ENCODE measurements at places on chromosomes 12 and 14.

- no peak for DNase-seq
Observed at GRCh38 chr12:126493366-126494108, 1428.3 kb downstream of the AACS start.

- DNase-seq, result no peak
Observed at GRCh38 chr12:3339221-3339620, 151.8 kb upstream of the PRMT8 start.

DNA sequence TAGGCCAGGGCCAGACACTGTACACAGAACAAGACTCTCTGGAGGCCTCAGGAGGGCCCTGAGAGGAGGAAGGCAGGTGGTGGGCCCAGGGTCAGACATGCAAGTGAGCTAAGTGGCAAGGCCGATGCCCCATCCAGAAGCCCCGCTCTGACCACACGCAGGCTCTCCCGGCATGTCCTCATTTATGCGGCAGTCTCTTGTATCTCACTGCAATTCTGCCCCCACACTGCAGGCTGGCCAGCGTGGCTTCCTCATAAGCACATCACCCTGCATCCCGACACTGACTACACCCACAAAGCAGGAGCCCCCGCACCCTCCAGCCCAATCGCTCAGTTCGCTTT lies 17.5 kb downstream of the SSH1 start:
- DNase-seq, result no peak

DNA sequence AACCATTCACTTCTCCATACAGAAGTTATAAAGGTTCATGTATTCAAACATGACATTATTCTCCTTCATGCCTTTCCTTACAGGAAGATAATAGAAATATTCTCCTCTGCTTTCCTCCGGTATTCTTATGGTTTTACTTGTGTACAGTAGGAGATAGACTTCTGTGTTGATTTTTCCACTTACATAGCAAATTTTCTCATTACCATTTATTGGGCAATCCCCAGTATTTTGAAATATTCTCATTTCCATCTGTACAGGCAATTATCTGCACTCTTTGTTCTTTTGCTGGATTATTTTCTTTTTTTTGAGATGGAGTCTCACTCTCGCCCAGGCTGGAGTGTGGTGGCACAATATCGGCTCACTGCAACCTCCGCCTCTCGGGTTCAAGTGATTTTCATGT lies 11.0 kb downstream of the PXMP2 start:
- no peak for DNase-seq

DNA sequence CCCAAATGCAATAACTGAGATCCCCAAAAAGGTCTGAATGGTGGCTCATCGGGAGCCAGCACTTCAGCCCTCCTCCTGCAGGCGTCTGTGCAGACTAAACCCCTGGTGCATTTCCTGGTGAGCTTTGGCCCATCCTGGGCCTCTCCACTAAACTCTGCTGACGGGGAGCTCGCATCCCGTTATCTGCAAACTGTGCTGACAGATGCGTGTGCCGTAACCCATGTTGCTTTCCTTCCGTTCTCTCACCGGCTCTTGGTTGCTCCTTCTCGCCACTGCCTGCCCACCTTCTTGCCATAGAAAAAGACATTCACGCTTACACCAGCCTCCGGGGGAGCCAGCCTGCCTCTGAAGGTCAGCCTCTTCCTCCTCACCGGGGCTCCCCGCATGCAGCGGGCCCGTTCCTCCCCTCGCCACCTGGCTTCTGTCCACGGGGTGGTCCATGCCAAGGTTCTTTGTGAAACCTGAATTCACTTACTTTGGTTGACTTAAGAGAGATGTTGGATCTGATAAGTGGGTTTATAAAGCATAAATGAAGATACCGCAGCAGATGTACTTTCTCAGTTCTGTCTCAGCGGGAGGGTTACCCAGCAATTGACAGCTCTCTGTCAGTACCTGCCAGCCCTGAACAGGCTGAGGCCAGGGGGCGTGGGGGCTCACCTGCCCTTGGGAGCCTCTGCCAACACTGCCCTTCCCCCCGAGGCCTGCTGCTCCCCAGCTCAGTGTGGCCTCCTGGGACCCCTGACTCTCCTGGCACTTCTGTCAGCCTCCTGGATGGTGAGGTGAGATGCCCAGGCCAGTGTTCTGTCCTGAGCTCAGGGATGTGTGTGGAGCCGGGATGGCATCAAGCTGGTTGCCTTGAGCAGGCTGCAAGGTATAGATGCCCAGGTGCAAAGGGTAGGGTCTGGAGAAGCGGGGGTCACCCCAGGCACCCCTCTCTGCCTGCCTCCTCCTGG lies 14.2 kb downstream of the ZFYVE21 start:
- no peak for DNase-seq

DNA sequence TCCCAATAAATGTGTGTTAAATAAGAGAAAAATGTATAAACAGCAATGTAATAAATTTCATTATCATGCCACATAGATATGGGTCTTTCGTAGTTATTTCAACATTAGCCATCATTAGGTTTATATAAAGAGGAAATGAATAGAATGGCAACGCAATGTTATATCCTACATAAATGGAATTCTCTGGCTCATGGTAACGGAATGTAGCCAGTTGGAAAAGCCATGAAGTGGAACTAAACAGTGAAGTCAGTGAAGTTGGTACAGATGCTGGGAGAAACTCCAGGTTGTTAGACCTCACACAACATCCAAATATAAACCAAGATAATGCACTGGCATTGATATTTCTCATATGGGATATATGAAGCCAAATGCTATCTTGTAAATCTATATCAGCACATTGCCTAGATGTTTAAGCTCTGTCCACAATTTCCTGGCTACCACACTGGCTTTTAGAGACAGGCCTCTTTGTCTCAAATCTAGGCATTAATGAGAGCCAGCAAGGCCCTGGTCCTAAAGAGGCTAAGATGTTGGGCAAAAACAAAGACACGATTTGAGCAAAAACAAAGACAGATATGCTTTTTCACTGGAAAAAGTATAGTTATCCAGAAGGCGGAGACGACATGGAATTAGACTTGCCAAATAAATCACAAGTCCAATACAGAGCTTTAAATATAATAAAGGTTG lies 861.0 kb downstream of the RPS29 start:
- no peak for DNase-seq

GRCh38 chr14:84885061-84885460 lies 644.9 kb upstream of the FLRT2 start:
- DNase-seq, result no peak

DNA sequence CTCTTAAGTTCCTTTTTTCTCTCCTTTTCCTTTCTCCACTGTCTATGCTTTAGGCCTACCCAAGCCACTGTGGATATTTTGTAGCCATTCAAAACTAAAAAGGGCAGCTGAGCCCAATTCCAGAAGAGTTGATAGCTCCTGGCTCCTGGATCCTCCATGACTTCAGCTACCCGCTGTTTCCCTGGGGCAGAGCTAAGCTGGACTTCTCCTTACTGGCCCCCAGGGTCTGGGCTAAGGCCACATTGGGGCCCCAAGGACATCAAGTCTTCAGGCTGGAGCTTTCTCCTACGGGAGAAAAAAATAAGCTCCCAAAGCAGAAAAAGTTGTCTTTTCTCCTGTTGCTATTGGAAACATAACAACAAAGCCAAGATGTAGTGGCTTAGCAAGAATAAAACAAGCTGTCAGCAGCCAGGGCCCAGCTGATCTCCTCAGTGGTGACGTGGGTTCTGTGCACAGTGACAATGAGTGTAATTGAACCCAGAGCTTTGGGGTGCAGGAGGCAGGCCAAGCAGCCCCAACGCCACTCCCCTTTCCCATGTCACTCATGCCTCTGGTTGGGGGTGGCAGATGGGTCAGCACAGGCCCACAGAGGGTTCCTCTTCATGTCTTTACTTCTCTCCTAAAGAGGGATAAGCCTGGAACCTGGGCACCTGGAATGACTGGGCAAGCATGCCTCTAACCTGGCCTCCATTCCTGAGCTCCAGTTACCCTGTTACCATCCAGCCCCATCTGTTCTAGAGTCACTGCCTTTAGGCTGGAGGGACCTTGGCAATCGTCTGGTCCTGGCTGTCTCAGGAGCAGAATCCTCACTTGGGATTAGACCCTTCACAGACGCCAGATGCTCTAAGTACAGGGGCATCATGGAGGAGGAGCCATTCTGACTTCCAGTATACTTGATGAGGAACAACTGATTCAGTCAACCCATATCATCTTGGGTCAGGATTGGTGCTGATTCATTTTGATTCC lies 171.2 kb downstream of the ZFP36L1 start:
- no peak for DNase-seq

Measured in glomerular endothelial cell (primary cell).